NCI-H187 treated with DMSO at 0.1 percent for 48 hours (cell line): ENCODE measurements at places on chromosomes 4 and X.

- no peak for DNase-seq
Observed at GRCh38 chr4:128427832-128428366, 140.3 kb upstream of the PGRMC2 start.

DNA sequence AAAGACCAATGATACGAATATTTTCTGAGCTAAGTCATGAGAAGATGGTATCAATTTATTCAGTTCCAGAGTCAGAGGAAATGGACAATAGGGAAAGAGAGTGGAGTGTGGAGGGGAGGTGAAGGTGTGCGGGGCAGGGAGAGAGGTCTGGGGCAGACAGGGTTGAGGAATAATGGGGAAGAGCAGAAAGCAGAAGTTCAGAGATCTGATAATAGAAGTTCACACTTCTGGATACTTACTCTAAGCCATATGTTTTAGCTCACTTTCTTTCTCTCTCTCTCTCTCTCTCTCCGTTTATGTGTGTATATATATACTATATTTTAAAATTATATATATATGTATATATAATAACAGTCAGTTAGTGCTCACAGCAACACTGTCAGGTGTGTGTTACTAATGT, 40.4 kb downstream of the FOXR2 start:
- DNase-seq: no peak

GRCh38 chr4:185341841-185342240, 53.9 kb downstream of the LRP2BP start:
- DNase-seq: no peak

- no peak for DNase-seq
Observed at GRCh38 chr4:80500613-80501012, 165.1 kb downstream of the CFAP299 start.

DNA sequence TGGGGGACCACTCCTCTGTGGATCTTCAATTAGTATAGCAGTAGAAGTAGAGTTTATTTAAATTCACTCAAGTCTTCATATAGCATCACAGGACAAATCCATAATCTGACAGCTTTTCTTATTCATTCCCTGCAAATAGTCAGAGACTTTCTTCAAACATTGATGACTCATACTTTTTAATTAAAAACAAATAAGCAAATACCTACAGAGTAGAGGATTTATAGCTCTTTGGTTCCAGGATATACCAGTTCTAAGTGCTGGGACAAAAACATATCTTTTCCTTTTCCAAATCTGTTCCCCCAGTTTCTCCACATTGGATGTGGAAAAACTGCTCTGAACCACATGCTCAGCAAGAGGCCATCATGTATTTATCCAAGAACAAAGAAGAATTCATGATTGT, 24.1 kb downstream of the EMCN start:
- no peak for DNase-seq

DNA sequence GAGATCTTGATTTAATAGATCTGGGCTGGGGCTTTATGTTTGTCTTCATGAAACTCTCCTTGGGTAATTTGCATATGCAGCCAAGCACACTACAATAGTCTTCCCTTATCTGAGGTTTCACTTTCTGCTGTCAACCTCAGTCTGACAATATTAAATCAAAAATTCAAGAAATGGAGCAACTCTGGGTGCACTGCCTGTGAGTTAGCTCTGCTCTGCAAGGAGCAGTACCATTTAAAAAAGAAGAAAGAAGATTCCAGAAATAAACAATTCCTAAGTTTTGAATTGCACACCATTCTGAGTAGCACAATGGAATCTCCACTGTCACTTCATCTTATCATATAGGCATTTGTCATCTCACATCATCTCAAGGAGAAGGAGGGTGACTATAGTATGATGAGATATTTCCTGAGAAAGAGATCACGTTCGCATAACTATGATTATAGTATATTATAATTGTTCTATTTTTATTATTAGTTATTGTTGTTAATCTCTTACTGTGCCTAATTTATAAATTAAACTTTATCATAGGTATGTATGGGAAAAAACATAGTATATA, 9.4 kb downstream of the FNIP2 start:
- no peak for DNase-seq

DNA sequence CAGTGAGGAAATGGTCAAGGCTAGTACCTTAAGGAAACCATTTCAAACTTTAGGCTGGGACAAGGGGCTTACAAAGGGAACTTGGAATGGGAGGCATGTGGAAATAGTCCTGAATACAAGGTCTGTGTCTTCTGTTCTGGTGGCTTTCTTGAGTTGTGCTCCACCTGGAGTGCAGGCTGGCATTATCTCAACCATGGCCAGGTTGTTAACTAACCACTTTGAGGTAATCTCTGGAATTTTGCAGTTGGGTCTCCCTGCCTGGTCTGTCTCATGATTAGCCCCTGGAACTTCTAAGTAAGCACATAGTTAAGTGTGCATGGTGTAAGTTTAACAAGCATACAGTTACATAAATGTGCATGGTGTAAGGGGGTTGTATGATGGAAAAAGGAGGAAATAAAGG, 77.5 kb downstream of the PCDH18 start:
- no peak for DNase-seq

GRCh38 chr4:112403101-112403945, 106.2 kb downstream of the ALPK1 start:
- DNase-seq: no peak
